Cardiac muscle cell (in vitro differentiated cells and primary cell): ENCODE measurements at places on chromosomes 12 and 14. TPM values are rescaled to one million over a fixed set of nuclear protein-coding genes. Genes with fewer than 3 reads are reported as not detected.

DNA sequence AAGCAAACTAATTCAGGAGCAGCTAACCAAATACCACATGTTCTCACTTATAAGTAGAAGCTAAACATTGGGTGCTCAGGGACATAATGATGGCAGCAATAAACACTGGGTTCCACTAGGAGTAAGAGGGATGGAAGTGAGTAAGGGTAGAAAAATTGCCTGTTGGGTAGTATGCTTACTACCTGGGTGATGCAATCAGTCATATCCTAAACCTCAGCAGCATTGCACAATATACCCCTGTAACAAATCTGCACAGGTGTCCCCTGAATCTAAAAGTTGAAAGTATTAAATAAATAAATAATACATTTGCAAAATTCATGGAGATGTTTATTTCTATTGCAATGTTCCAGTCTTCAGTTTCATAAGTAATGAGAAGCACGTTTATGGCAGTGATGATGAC, 409.8 kb upstream of the FOXG1 start:
- no peak for DNase-seq

DNA sequence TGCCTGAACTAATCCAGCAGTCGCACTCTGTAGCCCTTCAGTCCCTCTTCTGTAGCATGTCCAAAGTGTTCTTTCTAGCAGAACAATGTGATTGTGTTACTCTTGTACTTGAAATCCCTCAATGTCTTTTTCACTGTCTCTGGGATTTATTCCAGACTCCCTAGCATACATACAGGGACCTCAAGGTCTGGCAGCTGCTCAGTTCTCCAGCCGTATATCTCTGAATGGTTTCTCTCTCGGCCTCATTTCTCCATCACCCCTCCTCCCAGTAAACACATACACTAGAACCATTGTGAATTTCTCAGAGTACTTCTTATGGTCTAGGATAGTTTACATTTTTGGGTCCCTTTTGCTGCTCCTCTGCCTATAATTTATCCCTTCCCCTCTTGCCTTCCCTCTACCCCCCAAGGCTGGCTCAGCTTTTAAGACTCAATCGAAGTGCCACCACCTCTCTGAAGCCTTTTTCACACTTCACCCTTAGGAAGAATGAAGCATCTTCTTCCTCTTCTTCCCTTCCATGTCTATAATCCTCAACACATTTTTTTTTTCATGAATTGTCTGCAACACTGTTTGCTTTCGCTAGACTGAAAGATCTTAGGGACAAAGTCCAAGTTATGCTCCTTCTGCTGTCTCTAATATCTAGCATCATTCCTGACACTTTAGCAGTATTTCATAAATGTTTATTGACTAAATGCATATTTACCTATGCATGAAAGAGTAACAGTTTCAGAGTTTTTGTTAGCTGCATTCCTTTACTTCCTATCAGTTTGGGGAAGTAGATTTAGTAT, 446.1 kb downstream of the ZFP36L1 start:
- no peak for DNase-seq

- peak; percentile 25 for DNase-seq
Measured at GRCh38 chr14:54622192-54622958, 55.4 kb downstream of the SAMD4A start.

DNA sequence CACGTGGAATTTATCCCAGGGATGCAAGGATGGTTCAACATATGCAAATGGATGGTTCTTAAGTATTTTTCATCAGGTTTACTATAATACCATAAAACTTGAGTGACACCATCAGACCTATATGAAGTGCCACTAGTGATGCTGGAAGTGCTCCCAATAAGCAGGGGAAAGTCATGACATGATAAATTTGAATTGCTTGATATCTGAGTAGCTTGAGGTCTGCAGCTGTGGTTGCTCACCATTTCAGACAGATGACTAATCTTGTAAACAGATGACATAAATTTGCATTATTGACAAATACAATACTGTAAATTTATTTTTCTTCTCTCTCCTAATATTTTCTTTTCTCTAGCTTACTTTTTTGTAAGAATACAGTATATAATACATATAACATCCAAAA, 13.7 kb upstream of the PRPF39 start:
- no peak for DNase-seq

DNA sequence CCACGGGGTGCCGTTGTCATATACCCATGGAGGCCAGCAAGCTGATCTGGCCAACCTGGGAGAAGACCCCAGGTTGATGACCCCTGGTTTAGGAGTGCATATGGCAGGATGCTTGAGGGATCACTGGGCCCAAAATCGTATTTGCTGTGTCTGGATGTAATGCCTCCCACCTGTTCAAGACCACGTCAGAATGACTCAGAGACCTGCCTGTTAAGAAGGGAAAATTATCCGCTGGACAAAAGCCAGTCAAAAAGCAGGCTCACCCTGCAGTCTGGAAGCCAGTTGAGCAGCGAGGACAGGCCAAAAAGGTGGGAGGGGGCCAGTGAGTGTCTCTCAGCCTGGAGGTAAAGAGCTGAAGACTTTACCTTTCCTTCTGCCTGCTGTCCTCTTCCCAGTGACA, 449.2 kb downstream of the DPF3 start:
- DNase-seq = no peak

- no peak for DNase-seq
Measured at GRCh38 chr12:109817627-109818231, 15.5 kb downstream of the TRPV4 start.

DNA sequence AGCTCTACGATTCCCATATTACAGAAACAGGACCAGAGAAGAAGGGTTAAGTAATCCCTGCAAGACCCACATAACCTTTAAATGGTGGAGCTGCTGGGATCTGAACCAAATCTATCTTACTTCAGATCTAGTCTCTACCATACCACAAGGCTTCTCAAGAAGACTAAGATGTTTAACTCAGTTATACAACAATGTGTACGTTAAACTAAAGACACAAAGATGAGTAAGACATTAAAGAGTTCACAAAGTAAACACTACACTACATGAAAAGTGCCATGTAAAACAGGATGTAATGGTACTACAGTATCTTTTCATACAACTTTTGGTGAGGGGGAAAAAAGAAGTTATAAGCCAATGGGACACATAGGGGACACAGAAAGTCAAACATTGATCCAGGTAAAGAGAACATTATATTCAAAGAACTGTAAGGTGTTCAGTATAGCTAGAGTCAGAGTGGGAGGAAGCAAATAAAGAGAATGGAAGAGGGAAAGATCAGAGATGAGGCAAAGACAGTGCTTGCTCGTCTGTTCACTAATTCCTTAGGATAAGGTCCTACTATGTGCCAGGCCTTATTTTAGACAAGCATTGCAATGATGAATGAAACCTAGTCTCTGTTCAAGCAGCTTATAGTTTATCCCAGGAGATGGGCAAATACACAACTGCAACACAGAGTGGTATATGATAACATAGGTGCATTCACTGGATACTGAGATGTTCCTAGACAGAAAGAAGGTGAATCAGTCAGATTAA, 7.7 kb downstream of the TMED10 start:
- no peak for DNase-seq

- DNase-seq = peak; percentile 46
Measured at GRCh38 chr14:96176275-96176674, 28.4 kb upstream of the BDKRB2 start.

DNA sequence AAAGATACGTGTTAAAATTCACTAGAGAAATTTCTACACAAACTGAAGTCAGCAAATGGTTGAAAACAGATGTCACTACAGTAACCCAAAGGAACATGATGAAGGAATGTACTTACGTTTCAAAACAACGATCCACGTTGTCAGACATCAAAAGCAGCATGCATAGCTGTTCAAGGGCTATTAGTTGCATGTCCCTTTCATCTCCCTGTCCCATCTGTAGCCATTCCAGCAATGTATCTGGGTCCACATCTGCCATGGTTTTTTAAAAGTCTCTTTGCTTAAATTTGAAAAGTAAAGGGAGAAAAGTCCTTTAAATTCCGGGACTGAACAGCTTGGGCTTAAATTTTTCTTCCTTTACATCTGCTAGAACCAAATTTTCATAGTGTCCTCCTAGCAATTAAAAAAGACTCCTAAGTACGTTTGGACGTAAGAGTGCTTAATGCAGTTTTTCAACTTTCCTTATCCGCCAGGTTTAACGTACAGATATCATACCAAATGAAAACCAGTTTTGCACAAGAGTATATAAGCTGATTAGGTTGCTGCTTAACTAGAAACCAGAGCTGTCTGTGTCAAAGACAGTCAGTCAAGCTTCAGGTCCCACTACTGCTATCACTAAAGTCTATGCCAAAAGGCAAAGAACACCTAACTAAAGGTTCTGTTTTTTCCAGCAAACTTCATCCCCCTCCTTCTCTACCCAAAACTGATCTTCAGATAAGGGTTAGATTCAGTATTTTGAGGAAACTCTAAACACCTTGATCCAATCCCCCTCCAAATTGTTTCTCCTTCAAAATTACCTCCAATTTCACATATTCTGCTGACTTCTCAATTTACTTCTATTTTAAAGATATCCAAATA, 1.7 kb downstream of the HECTD1 start:
- peak; percentile 68 for DNase-seq

DNA sequence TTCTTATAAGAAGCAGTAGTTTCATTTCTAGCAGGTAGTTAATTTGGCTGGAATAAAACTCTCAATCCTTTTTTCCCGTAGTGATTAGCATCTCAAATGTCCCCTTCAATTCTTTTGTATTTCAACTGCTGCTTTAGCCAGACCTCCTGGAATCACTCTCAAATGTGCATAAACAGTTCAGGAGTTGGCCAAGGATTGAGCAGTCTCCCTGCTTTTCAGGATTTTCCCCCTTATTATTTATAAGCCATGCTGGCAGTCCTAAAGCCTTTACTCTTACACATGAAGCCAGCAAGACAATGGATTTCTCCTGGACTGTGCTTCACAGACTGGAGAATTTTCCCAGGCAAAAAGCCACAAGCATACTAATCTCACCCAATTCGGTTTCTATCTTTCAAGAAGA, 950.1 kb downstream of the VRK1 start:
- no peak for DNase-seq

DNA sequence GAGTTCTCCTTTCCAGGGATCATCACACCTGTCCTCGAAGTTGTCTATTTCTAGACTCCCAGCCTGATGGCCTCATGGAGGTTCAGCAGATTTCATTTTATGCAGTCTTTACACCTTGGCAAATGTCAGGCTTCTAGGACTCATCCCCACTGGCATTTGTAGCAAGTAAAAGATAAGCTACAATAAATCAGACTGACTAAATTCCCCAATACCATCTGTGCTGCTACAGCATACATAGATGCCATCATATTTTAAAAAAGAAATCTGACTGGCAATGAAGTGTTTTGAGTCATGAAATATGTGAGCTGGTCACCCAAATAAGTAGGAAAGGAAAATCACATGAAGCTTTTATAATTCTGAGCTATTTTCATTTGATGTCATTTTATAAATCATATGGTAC, 55.3 kb downstream of the KCNC2 start:
- no peak for DNase-seq

- no peak for DNase-seq
Measured at GRCh38 chr12:123678981-123679380, 8.1 kb downstream of the TCTN2 start.

GRCh38 chr14:53517270-53517960, 364.3 kb upstream of the DDHD1 start:
- no peak for DNase-seq

GRCh38 chr12:2247120-2247519, 194.3 kb downstream of the CACNA1C start:
- DNase-seq = no peak

DNA sequence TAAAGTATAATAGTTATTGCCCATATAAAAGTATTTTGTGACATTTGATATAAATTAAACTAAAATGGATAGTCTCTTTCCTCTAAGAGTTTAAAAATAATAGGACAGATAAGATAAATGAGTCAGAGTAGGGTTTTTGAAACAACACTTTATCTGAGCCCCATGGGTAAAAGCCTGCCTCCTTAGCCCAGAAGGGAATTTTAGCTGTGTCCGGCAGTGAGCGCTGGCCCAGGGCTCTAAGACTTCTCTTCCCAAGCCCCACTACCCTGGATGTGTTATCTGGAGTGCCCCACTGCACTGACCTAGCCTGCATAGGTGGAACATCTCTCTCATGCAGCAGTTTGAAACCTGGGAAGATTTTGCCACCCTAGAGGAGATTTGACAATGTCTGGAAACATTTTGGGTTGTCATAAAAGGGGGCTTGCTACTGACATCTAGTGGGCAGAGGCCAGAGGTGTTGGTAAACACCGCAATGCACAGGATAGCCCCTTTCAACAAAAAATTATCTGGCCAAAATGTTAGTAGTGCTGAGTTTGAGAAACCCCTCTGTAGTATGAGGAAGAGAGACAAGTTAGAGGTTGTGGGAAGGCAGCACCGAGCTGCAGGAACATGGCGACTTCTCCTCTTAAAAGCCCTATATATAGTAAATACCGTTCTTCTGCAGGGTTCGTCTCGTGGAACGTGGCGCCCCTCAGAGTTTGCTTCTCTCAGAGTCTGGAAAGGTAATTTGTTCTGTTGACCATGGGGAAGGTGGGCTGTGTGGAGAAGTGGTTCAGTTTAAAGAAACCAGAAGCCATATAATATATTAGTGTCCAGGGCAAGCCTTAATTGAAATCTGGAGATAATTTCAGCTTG, 29.3 kb upstream of the ATF1 start:
- peak; percentile 59 for DNase-seq

- no peak for DNase-seq
Measured at GRCh38 chr14:96408608-96409007, 16.7 kb downstream of the AK7 start.

DNA sequence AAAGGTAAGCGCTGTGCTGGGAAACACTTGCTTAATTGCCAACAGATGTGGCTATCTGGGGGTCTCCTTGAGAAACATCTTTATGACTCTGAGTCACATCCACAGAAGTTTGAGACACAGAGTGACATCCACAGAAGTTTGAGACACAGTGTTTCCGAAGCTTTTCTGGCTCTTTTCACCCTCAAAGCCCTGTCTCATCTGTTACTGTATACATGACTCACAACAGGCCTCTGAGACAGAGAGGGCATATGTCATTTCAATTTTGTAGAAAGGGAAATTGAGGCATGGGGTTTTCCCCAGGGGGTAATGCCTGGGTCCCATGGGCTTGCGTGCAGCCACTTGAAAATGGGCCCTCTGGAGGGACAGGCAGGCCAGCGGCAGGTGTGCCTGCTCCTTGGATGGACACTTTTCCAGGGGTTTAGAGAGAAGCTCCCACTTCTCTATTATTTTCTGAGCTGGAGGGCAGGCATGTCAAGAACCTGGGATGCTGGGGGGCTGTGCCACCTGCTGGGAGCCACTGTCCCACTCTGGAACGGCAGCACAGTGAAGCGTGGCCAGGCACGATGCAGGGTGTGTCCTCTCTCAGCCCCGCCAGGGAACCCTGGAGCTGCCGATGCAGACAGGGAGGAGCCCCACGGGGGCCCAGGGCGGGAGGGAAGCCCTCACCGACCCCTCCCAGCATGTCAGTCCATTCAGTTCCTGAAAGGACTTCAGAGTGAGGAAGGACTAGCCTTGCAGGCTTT, 111.3 kb upstream of the FKBP4 start:
- DNase-seq = no peak

CCDC38 gene
- total RNA-seq = not detected in 2 replicates

ITGA7 gene
- 93.9 and 101 TPM in 2 replicates for total RNA-seq

PIK3C2G gene
- not detected in 2 replicates for total RNA-seq

ZDHHC22 gene
- total RNA-seq = 0.12 and 0.25 TPM in 2 replicates

NEUROD4 gene
- total RNA-seq = not detected in 2 replicates

USP44 gene
- total RNA-seq = 0.28 and 2.2 TPM in 2 replicates

AICDA gene
- total RNA-seq = 1.7 TPM in 1 of 2 replicates, not detected in the other

CLEC4D gene
- total RNA-seq = 0.45 and 0.56 TPM in 2 replicates

TSPAN8 gene
- total RNA-seq = not detected in 2 replicates

POTEM gene
- not detected in 2 replicates for total RNA-seq

INSM2 gene
- total RNA-seq = not detected in 2 replicates

CD4 gene
- 3.1 and 3.3 TPM in 2 replicates for total RNA-seq

SYCP3 gene
- total RNA-seq = not detected in 2 replicates

B3GNT4 gene
- total RNA-seq = 0.12 and 0.67 TPM in 2 replicates
